Mesendoderm (in vitro differentiated cells): ENCODE measurements at places on chromosomes 2 and 18.

DNA sequence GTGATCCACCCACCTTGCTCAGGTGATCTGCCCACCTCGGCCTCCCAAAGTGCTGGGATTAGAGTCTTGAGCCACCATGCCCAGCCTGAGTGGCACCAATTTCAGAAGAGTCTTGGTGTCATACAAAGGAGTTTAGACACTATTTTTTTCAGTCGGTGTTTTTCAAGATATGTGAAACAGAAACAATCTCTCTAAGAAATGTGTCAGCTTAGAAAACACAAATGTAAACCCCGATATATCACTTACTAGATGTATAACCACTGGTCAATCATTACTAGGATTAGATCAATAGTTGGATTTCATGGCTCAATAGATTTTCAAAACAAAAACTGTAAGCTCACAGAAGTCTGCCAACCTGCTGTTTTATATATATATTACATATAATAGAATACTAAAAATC, 67.2 kb upstream of the FRZB start:
- no peak overlapping the region for H3K4me3 ChIP-seq
- H3K36me3 ChIP-seq: no peaks in the 10 kb centered on the region
- no peak for DNase-seq
- H3K27ac ChIP-seq: no peak overlapping the region

- H3K4me1 ChIP-seq: no peaks in the 10 kb centered on the region
- H3K27me3 ChIP-seq: no peaks in the 10 kb centered on the region
- DNase-seq: no peak
- H3K4me3 ChIP-seq: no peak overlapping the region
- H3K27ac ChIP-seq: no peak overlapping the region
Observed at GRCh38 chr2:149826471-149827125, 239.0 kb upstream of the MMADHC start.

GRCh38 chr2:15872854-15873253, 67.5 kb upstream of the MYCN start:
- no peaks in the 10 kb centered on the region for H3K27me3 ChIP-seq
- H3K36me3 ChIP-seq: no peaks in the 10 kb centered on the region
- H3K27ac ChIP-seq: no peak overlapping the region
- H3K4me3 ChIP-seq: no peak overlapping the region

GRCh38 chr2:214311031-214311533, 99.8 kb upstream of the VWC2L start:
- DNase-seq: peak; percentile 84
- H3K27ac ChIP-seq: no peak overlapping the region
- H3K36me3 ChIP-seq: no peaks in the 10 kb centered on the region
- no peaks in the 10 kb centered on the region for H3K4me1 ChIP-seq
- no peaks in the 10 kb centered on the region for H3K27me3 ChIP-seq
- no peak overlapping the region for H3K4me3 ChIP-seq

DNA sequence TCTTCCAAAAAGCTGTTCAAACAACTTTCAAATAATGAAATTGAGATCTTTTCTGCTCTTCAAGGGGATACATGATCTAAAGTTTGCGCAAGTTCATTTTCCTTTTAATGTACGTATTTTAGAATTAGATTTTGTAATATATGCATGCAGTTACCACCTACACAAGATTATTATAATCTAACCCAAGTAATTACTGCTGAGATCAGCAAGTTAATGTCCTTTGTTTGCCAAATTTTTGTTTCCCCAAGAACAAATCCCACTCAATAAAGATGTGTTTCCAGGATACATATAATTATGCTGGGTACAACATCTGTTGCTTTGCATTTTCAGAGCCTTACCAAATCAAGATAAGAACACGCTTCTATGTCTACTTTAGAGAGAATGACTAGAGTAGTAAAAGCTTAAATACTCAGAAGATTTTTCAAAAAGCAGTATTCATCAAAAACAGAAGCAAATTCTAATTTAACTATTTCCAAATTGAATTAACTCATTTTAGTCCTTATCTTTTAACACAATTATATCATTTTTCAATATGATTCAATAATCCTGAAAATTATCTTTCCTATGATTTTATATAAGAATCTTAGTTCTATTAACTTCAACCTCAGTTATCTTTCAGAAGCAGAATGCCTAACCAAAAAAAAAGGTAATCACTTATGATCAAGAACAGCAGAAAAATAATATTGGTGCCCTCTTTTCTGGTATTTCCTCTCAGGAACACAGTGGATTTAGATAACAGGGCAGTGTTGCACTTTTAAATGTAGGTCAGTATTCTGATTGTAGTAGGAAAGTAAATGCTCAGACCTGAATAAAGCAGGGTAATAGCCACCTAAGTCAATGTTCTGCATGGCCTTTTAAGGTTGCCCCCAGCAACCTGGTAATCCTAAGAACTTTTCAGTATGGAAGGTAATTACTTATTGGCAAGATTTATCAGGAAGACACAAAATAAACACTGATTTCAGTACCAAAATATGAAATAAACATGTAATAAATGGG, 28.0 kb downstream of the CERKL start:
- H3K4me3 ChIP-seq: no peak overlapping the region
- H3K27me3 ChIP-seq: no peaks in the 10 kb centered on the region
- no peaks in the 10 kb centered on the region for H3K4me1 ChIP-seq
- H3K36me3 ChIP-seq: no peaks in the 10 kb centered on the region
- no peak for DNase-seq

DNA sequence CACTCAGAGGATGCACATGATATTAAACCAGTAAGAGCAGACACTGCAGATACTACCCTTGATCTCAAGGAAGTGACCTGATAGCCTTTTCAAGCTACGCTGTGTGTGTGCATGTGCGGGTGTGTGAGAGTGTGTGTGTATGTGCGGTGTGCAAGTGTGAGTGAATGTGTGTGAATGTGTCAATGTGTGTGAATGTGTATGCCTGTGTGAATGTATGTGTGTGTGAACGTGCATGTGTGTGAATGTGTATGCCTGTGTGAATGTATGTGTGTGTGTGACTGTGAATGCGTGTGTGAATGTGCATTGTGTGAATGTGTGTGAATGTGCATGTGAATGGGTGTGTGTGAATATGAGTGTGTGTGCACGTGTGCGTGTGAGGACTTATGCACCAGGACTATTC, 53.8 kb downstream of the KCNG2 start:
- H3K4me1 ChIP-seq: no peaks in the 10 kb centered on the region
- H3K27me3 ChIP-seq: no peaks in the 10 kb centered on the region
- DNase-seq: no peak
- no peak overlapping the region for H3K27ac ChIP-seq
- no peaks in the 10 kb centered on the region for H3K36me3 ChIP-seq
